ENCODE measurements at places on chromosomes 4 and X. TPM values are rescaled to one million over a fixed set of nuclear protein-coding genes. Genes with fewer than 3 reads are reported as not detected.

TKTL2 gene
- not detected for total RNA-seq

DNA sequence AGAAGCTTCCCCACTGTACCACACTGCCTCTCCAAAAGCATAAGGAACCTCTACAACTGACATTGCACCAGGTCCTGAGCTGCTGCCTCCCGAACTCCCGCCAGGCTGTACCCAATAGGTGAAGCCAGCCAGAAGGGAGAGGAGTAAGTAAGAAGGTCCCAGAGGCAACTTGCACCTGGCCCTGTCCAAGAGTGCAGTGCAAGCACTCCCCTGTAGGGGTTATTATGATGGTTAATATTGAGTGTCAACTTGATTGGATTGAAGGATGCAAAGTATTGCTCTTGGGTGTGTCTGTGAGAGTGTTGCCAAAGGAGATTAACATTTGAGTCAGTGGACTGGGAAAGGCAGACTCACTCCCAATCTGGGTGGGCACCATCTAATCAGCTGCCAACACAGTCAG lies 879.3 kb upstream of the SLIT2 start:
- DNase-seq, result no peak

SOD3 gene
- total RNA-seq, result not detected

GRCh38 chr4:39169426-39169825 lies 12.9 kb upstream of the WDR19 start:
- DNase-seq, result no peak

- DNase-seq, result no peak
These were observed 20.0 kb upstream of the BMP2K start for GRCh38 chr4:78756137-78756536.

DNA sequence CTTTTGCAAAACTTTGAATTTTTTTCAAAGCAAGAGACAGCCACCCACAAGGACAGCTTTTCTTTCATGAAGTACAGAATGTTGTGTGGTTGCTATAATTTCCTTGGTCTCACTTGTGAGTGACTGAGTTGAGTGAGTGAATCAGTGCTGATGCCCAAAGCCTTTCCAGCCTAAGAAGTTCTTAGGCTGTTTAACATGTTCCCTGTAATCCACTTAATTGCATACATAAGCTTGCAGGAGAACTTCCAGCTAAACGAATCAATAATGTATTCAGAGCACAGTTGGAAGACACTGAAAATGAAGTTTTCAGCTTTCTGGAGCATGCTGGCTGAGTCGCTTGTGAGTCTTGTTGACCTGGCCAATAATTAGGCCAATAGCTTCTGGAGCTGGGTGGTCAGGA lies 42.0 kb upstream of the GK2 start:
- DNase-seq, result no peak

RASSF6 gene
- total RNA-seq, result not detected

PPBP gene
- total RNA-seq, result not detected

CXCL6 gene
- total RNA-seq, result 3.0 TPM

DNA sequence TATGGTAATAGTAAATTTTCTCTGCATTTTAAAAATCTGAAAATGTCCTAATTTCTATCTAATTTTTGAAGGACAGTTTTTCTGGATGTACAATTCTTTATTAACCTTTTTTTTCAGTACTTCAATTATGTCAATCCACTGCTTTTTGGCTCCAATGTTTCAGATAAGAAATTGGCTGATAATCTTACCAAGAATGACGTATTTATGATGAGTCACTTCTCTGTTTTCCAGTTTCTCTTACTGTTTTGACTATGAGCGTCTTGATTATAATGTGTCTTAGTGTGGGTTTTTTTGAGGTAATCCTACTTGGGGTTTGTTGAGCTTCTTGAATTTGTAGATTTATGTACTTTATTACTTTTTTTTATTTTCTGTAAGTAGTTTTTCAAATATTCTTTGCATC lies 47.2 kb downstream of the UGT2B11 start:
- no peak for DNase-seq

GRCh38 chr4:16001484-16001858 lies 38.5 kb upstream of the FGFBP2 start:
- peak; percentile 19 for DNase-seq

GRCh38 chrX:33142331-33142730 lies 69.0 kb downstream of the DMD start:
- no peak for DNase-seq

TBC1D19 gene
- 11.7 TPM for total RNA-seq

DNA sequence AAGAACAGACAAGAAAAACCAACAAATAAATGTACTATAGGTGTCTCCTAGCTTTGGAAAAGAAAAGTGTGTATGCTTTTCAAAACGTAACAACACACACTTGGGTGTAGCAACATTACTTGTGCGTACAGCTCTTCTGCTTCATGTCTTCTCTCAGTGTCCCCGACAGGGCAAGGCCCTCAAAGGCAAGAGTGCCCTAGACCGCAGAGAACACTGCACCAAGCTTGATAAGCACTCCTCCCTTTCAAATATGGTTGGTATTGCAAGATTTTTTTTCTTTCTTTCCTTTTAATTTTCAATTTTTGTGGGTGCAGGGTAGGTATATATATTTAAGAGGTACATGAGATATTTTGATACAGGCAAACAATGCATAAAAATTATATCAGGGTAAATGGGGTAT lies 106.8 kb downstream of the EIF4E start:
- no peak for DNase-seq

LDB2 gene
- total RNA-seq, result 150 TPM

GRCh38 chr4:22745234-22745633 lies 52.5 kb downstream of the GBA3 start:
- no peak for DNase-seq

PPA2 gene
- total RNA-seq, result 79.9 TPM

CDX4 gene
- not detected for total RNA-seq

DNA sequence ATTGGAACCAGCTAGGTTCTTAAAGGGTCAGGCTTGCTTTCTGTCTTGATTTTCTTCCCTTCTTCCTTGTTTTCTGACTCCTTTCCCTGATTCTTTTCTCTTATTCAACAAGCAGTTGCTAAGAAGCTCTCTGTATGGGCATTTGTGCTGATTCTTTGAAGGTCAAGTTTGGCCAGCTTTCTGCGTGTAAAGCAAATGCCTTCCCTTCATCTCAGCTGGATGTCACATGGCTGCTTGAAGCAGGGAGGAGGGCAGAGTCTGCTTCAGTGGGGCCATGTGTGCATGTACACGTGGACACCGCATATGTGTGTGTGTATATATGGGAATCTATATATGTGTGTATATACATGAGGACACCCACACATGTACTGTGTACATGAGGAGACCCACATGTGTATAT lies 139.9 kb upstream of the ATP6AP2 start:
- DNase-seq, result no peak

GRCh38 chrX:44462850-44463249 lies 79.8 kb downstream of the FUNDC1 start:
- DNase-seq, result no peak

GRCh38 chrX:147498796-147499195 lies 412.9 kb upstream of the FMR1 start:
- DNase-seq, result no peak

DNA sequence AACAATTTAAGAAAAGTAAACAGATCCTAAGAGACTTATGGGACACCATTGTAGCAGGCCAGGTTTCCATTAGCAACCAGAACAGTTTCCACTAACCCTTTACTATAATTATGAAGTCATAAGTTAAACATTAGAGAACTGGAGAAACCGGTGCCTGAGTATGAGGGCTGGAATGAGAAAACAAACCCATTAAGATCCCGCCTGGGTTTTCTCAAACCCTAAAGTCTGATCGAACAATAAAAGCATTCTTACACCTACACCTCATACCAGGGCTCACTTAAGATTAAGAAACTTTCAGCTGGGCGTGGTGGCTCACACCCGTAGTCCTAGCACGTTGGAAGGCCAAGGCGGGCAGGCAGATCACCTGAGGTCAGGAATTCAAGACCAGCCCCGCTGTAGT lies 13.7 kb upstream of the DHX15 start:
- DNase-seq, result no peak

C4orf50 gene
- not detected for total RNA-seq

NLGN4X gene
- total RNA-seq, result not detected

SPANXB1 gene
- not detected for total RNA-seq

DNA sequence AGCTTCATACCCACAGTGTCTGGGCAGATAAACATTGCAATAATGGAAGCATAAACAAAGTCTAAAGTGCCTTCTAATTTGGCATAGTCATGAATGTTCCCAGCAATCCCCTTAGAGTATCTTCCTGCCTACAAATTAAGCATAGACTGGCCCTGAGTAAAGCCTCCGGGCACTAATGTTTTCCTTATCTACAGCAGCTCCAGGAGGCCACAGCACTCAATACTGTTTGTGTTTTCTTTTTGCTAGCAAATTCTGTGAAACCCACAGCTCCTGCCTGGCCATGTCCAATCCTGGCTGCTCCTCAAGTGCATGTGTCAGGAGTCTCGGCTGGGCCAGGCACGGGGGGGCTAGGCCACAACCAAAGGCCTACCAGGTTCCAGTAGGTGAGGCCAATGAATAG lies 102.7 kb upstream of the TBC1D9 start:
- DNase-seq, result no peak

ARSJ gene
- total RNA-seq, result 77.4 TPM

WNK3 gene
- 2.3 TPM for total RNA-seq

GRCh38 chr4:87608229-87608628 lies at the start of gene DSPP:
Gene DSPP (plus strand): TSS chr4:87608529. CDS start chr4:87610909, 2,380 bp downstream.
- DNase-seq, result no peak

- DNase-seq, result no peak
These were observed 552.6 kb downstream of the PCDH19 start for GRCh38 chrX:99857455-99857854.

GRCh38 chrX:83336454-83336853 lies 171.6 kb upstream of the POU3F4 start:
- no peak for DNase-seq

- DNase-seq, result no peak
These were observed 36.4 kb upstream of the LCORL start for GRCh38 chr4:18057821-18058533.

- no peak for DNase-seq
These were observed 14.8 kb downstream of the CD38 start for GRCh38 chr4:15792974-15793373.
